ENCODE measurements at places on chromosomes 12 and 14.

GRCh38 chr12:47833591-47834012 lies 13.9 kb upstream of the HDAC7 start:
- no peak for DNase-seq

GRCh38 chr14:81018684-81019083 lies 63.3 kb downstream of the TSHR start:
- no peak for DNase-seq

DNA sequence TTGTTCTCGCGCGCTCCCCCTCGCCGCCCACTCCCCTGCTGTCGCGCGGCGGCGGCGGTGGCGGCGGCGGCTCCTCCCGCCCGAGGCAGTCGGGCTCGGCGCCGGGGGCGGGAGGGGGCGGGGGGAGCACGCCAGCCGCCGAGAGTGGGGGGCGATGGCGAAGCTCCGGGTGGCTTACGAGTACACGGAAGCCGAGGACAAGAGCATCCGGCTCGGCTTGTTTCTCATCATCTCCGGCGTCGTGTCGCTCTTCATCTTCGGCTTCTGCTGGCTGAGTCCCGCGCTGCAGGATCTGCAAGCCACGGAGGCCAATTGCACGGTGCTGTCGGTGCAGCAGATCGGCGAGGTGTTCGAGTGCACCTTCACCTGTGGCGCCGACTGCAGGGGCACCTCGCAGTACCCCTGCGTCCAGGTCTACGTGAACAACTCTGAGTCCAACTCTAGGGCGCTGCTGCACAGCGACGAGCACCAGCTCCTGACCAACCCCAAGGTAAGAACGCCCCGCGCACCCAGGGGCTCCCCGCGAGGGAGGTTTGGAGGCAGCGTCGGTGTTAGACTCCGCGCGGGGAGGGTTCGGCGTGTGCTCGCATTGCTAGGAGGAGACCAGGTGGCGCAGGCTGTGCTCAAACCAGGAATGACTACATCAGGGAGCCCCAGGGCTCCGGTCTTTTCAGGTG lies 629 bp downstream of the KCNMB4 start:
- peak; percentile 37 for DNase-seq

DNA sequence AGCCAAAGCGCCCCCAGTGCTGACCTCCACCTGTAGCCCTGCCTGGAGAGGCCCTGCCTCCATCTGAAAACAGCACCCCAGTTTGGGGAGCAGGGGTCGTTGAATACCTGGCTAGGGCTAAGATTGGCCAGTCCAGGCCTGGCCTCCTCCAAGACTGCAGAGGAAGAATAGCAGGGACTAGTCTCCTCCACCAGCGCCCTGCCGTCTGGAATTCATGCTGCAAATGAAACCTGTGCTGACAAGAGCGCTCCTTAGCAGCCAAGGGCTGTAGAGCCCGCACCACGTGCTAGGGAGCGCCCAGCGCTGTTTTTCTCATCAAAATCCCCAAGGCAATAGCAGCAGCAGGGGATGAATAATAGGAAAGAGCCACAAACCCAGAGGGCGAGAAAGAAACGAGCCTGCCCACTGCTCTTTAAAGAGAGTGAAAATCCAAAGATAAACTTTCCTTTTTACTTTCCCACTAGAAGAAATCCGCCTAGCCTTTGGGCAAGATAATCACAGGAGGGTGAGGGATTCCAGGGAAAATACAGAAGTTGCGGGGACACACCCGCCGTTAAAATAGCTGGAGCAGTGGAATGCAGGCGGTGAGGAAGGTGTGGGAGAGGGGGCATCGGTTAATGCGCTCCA lies 3.3 kb downstream of the COL2A1 start:
- peak; percentile 84 for DNase-seq

GRCh38 chr12:90826036-90826435 lies 128.9 kb downstream of the CCER1 start:
- no peak for DNase-seq

DNA sequence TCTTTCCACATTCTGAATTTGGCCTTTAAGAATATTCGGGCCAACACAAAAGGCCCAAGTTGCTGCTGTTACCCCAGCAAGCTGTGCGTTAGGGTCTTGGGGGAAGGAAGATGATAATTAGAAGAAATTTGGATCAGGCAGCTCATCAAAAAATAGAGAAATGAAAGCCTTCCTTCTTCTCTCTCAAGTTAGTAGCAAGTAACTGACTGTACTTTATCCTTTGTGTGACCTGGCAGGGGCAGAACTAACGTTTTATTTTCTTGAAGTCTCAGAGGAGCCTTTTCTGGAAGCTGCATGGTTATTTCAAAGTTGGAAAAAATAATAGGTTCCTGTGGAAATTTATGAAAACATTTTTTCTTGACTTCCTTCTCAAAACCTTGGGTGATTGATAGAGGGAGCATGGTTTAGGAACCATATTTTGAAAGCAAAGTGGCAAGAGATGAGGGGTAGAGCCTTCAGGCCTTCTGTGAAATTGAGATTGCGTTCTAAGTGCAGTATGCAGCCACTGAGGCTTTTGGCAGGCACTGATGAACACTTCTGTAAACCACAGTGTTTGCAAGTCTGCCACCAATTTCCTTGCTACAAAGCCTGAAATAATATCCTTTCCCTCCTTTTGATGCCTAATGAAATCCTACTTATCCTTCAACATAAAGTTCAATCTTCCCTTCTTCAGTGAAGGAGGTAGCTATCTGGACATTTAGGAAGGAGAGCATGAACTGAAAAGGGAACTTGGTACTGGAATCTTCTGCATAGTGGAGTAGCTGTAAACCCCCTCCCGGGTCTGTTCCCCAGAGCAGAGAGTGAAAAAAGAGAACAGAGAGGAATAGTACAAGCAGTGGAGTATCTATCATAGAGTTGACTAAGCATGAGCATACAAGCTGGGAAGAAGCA lies 123.2 kb downstream of the FGD4 start:
- no peak for DNase-seq

DNA sequence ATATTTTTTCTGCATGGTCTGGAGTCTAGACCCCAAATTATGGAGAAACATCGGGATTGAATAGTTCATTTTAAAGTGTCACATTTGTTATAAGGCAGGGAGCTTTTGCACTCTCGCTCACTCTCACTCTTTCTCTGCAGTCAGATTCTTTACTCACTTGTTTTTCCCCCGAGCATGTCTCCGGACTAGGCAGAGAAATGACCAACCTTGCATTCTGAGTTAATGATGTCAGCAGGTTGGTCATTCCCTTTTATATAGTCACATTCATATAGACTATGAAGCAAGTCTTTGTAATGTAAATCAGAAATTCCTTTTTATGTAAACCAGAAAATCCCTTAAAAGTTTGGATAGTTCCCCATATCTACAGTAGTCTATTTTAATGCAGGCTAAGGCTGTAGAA lies 4.1 kb downstream of the C12orf75 start:
- DNase-seq: peak; percentile 78

- DNase-seq: no peak
Measured at GRCh38 chr12:22250762-22251161, 83.7 kb downstream of the ST8SIA1 start.

DNA sequence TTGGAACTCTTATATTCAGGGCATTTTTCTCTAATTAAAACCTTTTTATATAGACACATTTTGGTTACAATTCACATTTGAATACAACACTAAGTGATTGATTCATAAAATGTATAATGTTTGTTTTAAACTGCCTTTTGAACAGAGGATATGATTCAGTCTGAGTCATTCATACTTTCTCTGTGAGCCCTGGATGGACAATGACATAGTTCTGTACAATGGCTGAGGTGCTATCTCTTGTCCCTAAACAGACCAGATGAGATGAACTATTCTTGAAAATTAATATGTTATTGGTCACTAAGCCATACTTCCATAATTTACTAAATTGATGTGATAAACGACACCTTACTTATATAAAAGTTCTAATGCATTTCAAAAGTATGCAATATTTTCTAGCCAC lies 199.7 kb upstream of the ATXN7L3B start:
- DNase-seq: peak; percentile 82

GRCh38 chr14:54221971-54222370 lies 174.8 kb upstream of the CDKN3 start:
- no peak for DNase-seq

DNA sequence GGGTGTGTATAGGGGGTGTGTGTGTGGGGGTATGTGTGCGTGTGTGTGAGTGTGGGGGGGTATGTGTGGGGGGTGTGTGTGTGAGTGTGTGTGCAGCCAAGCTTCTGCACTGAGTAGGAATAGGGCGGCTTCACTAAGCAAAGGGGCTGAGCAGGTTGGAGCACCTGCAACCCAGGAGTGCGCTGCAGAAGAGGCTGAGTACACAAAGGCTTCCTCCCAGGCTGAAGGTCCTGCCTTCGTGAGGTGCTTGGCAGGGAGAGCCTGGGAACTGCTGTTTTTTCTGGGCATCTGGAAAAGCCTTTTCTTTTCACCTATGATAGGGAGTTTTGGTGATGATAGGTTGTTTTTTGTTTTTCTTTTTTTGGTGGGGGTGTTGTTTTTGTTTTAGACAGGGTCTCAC lies 6.0 kb upstream of the NUDT14 start:
- DNase-seq: no peak

- DNase-seq: no peak
Measured at GRCh38 chr12:87280356-87280755, 748.8 kb downstream of the C12orf50 start.

GRCh38 chr12:16096273-16096849 lies 181.1 kb downstream of the SLC15A5 start:
- DNase-seq: peak; percentile 3

GRCh38 chr12:52419656-52420055 lies 13.5 kb upstream of the KRT82 start:
- no peak for DNase-seq

DNA sequence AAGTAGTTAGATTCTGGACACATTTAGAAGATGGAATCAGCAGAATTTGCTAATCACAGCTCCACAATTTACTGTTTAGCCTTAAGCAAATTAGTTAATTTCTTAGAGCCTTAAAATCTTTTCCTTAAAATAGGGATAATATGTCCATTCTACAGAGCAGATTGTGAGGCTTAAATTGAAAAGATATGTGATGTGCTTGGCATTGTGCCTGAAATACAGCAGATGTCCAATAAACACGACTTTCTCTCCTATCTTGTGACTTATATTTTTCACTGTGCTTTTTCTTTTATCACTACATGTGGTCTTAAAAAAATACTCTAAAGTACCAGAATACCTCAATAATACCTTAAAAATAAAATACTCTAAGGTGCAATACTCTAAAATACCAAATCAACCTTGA lies 30.6 kb downstream of the CCER1 start:
- no peak for DNase-seq

- DNase-seq: peak; percentile 65
Measured at GRCh38 chr12:20404576-20405346, 36.4 kb downstream of the PDE3A start.

DNA sequence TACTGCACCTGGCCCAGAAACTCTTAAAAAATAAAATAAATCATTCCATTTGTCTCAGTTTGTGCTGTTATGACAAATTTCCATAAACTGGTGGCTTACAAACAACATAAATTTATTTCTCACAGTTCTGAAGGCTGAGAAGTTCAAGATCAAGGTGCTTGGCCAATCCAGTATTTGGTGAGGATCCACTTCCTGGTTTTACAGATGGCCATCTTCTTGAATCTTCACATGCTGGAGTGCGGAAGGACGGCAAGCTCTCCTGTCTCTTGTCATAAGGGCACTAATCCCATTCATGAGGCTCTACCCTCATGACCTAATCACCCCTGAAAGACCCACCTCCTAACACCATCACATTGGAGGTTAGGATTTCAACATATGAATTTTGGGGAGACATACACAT lies 29.9 kb upstream of the MYBPC1 start:
- DNase-seq: peak; percentile 5

GRCh38 chr12:47111392-47111778 lies 31.6 kb upstream of the AMIGO2 start:
- DNase-seq: no peak

DNA sequence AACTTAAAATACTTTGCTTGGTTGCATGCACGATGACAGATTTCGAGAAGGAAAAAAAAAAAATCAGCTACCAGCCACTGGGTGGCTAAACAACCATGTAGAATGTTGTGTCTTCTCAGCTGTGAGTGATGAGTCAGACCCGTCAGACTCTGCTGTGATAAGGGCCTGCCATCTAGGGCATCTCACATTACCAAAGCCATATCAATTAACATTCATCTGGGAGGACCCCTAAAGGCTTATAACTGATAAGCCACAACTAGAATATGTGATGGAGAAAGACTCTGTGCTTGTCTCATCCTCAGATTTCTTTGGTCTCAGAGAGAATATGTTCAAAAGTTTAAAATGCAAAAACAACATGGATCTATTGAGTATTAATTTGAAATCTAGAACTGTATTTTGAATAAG lies 111.5 kb downstream of the PAX9 start:
- DNase-seq: no peak

GRCh38 chr12:21697904-21698630 lies 40.4 kb upstream of the LDHB start:
- DNase-seq: peak; percentile 61

Data from cardiac fibroblast (primary cell).